ENCODE measurements at places on chromosomes 12 and 14.

DNA sequence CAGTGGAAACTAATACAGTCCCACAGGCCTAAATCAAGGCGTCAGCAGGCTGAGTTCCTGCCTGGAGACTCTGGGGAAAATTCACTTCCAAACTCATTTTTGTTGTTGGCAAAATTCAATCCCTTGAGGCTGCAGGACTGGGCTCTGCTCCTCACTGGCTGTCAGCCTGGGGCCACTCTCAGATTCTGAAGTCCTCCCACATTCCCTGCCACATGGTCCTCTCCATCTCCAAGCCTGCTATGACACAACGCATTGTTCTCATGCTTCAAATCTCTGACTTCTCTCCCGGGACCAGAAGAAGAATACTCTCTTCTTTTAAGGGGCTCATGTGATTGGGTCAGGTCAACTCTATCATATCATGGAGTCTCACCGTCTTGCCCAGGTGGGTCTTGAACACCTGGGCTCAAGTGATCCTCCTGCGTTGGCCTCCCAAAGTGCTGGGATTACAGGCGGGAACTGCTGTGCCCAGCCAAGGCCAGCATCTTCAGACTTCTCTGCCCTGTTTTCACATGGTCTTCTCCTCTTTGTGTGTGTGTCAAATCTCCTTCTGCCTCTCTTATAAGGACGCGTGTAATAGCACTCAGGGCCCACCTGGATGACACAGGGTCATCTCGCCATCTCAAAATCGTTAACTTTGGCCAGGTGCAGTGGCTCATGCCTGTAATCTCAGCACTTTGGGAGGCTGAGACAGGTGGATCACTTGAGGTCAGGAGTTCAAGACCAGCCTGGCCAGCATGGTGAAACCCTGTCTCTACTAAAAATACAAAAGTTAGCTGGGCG, 9.7 kb downstream of the P2RX7 start:
- DNase-seq: no peak

GRCh38 chr12:12466157-12466556, 96.5 kb downstream of the DUSP16 start:
- no peak for DNase-seq

- peak; percentile 8 for DNase-seq
These were observed 46.1 kb upstream of the PTPRO start for GRCh38 chr12:15276088-15276698.

DNA sequence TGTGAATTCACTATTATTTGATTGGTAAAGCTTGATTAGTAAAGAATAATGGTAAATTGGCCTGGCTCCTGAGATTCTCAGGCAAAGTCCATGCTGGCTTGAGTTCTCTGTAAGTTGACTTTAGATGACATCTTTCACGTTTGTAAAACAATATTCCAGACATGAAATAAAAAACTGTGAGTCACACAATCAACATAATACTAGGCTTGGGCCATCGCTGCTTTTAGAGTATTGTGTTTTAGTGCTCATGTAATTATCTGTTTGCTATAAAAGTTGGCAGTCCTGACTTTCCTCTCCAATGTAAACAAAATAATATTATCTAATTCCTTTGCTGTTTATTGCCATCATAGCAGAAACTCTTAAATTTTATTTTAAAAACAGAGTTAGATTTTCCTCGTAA, 3.9 kb upstream of the TBC1D30 start:
- no peak for DNase-seq

- no peak for DNase-seq
These were observed 23.6 kb upstream of the SSTR1 start for GRCh38 chr14:38184132-38184531.

DNA sequence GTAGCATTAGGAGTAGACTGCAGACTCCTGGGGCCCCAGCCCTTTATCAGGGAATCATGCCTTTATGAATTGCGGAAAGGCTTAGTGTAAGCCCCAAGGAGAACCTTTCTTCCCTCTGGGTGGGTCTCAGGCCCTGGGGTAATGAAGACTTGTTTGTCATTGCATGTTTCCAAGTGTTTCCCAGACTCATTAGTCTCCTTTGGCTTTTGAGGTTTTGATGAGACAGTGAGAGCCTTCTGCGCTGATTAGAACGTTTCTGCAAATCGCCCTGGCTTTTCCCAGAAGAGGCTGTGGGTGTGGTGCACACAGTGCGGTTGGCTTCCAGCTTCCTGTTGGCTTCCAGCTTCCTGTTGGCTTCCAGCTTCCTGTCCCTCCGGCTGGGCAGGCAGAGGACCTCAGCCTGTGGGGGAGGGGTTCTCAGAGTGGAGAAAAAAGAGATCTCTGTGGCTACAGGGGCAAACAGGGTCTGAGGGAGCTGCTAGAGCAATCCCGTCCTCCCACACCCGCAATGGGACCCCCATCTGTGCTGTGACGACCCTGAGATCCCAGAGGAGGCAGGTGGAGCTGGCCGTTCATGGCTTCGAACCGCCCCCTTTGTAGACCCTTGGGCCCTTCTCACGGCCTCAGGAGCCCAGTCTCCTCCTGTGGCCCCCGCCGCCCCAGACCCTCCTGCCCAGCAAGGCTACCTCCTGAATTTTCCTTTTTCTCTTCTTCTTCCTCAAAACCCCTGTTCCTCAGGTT, 42.1 kb downstream of the GPR68 start:
- peak; percentile 97 for DNase-seq

DNA sequence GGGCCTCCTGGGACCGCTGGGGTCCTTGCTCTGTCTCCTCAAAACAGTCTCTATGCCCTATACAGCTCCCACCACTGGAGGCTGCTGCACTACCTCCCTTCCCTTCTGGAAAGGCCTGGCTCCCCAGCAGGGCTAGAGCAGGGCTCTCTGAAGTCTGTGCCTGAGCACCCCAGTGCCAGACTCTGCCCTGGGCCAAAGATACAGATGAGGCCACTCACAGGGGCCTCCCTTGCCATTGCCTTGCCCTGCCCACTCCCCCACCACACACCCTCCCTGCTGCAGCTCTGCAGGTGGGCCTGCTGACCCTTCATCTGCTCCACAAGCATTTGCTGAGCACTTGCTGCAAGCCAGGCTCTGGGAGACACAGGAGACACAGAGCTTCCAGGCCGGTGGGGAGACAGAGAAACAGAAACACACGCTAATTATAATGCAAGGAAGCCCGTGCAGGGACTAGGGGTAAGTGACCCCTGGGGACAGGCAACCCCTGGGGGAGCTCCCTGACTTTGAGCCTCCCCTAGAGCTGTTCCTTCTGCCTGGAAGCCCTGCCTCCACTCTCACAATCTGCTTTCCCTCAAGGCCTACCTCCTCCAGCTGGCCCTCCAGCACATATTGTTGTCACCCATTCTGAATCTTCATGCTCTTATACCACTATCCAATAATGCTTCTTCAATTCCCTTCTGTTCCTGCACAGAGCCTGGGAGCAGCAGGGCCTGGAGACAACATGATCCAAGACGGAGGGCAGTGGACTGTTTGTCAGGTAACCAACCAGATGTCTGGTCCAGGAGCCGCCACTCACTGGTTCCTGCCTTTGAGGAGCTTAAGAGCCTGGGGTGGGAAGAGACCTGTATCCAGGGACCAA, 32.6 kb upstream of the PNMA1 start:
- peak; percentile 82 for DNase-seq

GRCh38 chr12:4160314-4161040, 113.1 kb upstream of the CCND2 start:
- no peak for DNase-seq

DNA sequence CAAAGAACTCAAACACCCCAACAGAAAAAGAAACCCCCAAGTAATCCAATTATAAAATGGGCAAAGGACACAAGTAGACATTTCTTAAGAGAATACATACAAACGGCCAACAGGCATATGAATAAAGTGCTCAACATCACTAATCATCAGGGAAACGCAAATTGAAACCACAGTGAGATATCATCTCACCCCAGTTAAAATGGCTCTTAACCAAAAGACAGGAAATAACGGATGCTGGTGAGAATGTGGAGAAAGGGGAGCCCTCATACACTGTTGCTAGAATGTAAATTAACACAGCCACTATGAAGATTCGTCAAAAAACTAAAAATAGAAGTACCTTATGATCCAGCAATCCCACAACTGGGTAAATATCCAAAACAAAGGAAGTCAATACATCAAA, 52.4 kb downstream of the CLMN start:
- no peak for DNase-seq

GRCh38 chr14:73613419-73613963, 1.2 kb downstream of the ACOT6 start:
- DNase-seq: no peak

DNA sequence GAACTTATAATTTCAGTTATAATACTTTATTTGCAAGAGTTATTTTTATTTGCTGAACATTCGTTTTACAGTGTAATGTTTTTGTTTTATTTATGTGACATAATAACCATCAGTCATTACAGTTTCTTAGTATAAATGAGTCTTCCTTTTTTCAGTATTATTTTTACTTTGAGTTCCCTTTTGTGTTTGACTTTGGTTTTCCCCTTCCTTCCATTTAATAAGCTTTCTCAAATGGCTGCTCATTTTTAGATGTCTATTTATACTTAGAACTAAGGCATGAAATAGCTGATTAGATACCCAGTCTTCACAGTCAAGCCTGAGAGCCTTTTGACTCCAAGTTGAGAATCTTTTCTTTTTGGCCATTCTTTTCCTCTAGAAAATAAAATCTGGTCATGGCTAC, 404.5 kb downstream of the LRFN5 start:
- DNase-seq: no peak

DNA sequence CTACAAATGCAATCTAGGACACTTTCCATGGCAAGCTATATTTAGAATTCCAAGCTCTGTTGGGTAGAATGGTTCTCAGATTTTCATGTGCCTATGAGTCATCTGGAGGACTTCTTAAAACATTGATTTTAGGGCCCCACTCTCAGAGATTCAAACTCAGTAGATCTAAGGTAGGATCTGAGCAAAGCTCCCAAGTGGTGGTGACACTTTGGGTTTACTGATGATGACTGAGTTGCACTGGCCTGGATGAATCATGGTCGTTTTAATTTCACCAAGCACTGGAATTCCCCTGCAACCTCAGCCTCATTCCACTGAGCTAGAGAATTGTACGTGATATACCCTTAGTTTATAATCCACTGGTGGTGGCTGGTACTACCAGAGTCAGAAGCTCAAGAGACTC, 86.5 kb downstream of the PPM1H start:
- no peak for DNase-seq

- no peak for DNase-seq
These were observed 53.1 kb downstream of the YEATS4 start for GRCh38 chr12:69412655-69413054.

DNA sequence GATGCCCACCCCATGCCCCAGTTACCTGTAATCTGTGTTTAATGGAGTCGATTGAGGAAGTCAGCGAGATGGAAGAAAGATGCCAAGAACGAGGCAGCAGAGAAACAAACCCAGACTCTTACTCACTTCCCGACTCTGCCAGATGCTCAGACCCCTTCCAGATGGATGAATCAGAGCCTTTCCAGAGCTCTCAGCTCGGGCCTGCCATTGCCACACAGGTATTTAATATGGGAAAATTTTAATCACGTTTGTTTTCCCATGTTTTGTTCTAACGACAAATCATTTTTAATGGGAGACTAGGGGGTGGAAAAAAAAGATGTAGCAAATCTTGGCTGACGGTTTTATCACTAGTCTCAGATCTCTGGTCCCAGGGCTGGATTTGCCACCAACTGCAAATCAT, 72.5 kb upstream of the SRRM4 start:
- DNase-seq: peak; percentile 74

GRCh38 chr12:76375470-76375869, 27.3 kb upstream of the BBS10 start:
- no peak for DNase-seq

- peak; percentile 9 for DNase-seq
These were observed 77.0 kb upstream of the SYT1 start for GRCh38 chr12:78787576-78787975.

DNA sequence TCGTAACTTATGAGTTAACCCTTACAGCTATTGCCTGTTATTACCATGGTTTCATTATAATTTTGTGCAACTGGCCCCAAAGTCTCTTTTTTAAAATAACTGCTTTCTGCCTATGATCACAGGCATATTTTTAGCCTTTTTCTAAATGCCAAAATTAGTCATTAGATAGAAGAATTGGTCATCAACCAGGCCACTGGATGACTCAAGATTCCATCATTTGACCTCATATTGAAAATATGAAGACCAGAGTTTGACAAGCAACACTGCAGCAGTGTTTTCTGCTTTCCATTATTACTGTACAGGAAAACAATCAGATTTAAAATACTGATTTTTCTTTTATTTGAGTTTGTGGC, 54.7 kb upstream of the OTOGL start:
- no peak for DNase-seq

GRCh38 chr14:73465823-73466532, 7.6 kb upstream of the NUMB start:
- no peak for DNase-seq

- peak; percentile 94 for DNase-seq
These were observed 207.0 kb downstream of the ATP23 start for GRCh38 chr12:58148405-58148804.

- peak; percentile 60 for DNase-seq
These were observed 221.2 kb upstream of the FLRT2 start for GRCh38 chr14:85308531-85309300.

- DNase-seq: no peak
These were observed 206.5 kb downstream of the ETV6 start for GRCh38 chr12:11855983-11856374.

- peak; percentile 27 for DNase-seq
These were observed 60.3 kb downstream of the KLRG1 start for GRCh38 chr12:9049520-9050133.
